ENCODE measurements at places on chromosomes 4 and X. TPM values are rescaled to one million over a fixed set of nuclear protein-coding genes. Genes with fewer than 3 reads are reported as not detected.

- DNase-seq: no peak
Observed at GRCh38 chr4:26459054-26459755, 31.1 kb downstream of the CCKAR start.

GRCh38 chrX:48532161-48532560, 7.4 kb upstream of the TBC1D25 start:
- no peak for DNase-seq

Gene MAGEC3
- total RNA-seq: not detected

DNA sequence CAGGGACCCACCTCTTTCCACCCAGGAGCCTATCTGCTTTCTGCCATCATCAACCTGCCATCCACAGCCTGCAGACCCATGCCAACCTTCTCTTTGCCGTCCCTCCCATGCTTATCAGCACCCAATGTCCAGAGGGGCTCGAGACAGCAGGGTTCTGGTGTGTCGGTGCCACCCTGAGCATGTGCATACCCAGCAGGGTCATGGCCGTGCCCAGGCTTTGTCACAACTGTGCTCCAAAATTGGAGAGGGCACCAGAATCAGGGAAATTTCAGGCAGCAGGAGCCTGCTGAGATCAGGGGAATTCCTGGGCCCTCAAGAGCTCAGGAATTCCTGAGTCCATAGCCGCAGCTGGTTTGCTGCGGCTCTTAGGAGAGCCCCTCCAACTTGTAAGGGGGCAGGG, 330.6 kb downstream of the CCSER1 start:
- DNase-seq: no peak

GRCh38 chr4:10104211-10104990, 12.2 kb downstream of the WDR1 start:
- DNase-seq: no peak

DNA sequence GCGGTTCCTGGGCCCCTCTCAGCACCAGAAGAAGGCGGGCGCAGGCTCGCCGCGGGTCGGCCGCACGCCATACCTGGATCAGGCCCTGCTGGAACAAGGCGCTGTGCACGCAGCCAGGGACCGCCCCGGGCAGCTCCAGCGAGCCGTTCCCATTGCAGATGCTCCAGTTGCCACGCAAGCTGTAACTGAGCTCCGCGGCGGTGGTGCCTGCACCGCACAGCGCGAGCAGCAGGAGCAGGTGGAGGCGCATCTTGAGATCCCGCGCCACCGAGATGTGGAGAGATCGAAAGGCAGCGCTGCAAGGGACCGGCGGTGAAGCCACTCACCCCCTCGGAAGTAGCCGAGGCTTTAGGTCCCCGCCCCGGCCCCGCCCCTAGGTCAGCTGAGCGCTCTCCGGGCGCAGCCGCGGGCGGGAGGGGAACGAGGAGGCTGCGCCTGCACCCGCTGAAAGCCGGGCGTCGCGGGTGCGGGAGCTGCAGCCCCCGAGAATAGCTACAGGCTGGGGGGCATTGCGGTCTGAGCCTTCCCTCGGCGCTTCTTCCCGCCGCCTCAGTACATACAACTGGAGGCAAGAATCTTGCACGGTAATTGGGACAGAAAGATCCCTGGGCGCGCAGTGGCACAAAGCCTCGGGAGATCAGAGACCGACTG, at the start of gene MANBA:
Gene MANBA (minus strand): TSS at position 324 of the 651 bp plus-strand sequence. CDS start 74 bp downstream, at position 250.
- peak; percentile 85 for DNase-seq

- no peak for DNase-seq
Observed at GRCh38 chrX:75786290-75786689, 1.2 kb upstream of the MAGEE2 start.

- DNase-seq: peak; percentile 78
Observed at GRCh38 chrX:132488819-132489577, at the start of gene MBNL3. Gene MBNL3 (minus strand): TSS chrX:132489038. CDS start chrX:132439611, 49,427 bp downstream.

- DNase-seq: no peak
Observed at GRCh38 chr4:53235547-53235946, 130.3 kb downstream of the SCFD2 start.

DNA sequence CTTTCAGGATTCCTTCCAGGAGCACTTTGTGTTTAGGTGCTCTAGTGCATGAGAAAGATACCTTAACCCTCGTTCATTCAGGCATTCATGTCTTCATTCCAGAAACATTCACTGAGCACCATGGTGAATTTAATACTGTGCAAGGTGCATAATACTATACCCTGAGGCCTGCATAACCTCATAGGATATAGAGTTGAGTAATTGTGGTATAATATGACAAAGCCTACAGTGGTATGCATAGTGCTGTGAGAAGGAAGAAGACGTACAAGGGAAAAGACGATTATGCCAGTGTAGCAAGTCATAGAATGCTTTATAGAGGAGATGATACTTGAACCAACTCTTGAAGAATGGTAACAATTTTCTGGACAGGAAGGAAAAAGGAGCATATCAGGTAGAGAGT, 34.3 kb downstream of the MTM1 start:
- no peak for DNase-seq

- no peak for DNase-seq
Observed at GRCh38 chr4:126752702-126753101, 880.1 kb upstream of the INTU start.

Measured in suprapubic skin (tissue), 4 donors.